ENCODE measurements at places on chromosomes 13 and 19. TPM values are rescaled to one million over a fixed set of nuclear protein-coding genes. Genes with fewer than 3 reads are reported as not detected.
A peak's percentile ranks its signal among the peaks of the same experiment; 100 is the strongest.

Gene ZNF543
- 10.5 TPM for total RNA-seq

Gene DNAJC15
- total RNA-seq: 18.5 TPM

Gene ZNF556
- under 0.01 TPM for total RNA-seq

Gene ACP7
- total RNA-seq: not detected

Gene LILRB3
- total RNA-seq: not detected

Gene CFAP97D2
- not detected for total RNA-seq

Gene POU2F2
- 0.17 TPM for total RNA-seq

Gene PTH2
- total RNA-seq: not detected

Gene LRRC8E
- total RNA-seq: 2.6 TPM

Gene BCAM
- total RNA-seq: 20.3 TPM

Gene NLRP11
- total RNA-seq: under 0.01 TPM

DNA sequence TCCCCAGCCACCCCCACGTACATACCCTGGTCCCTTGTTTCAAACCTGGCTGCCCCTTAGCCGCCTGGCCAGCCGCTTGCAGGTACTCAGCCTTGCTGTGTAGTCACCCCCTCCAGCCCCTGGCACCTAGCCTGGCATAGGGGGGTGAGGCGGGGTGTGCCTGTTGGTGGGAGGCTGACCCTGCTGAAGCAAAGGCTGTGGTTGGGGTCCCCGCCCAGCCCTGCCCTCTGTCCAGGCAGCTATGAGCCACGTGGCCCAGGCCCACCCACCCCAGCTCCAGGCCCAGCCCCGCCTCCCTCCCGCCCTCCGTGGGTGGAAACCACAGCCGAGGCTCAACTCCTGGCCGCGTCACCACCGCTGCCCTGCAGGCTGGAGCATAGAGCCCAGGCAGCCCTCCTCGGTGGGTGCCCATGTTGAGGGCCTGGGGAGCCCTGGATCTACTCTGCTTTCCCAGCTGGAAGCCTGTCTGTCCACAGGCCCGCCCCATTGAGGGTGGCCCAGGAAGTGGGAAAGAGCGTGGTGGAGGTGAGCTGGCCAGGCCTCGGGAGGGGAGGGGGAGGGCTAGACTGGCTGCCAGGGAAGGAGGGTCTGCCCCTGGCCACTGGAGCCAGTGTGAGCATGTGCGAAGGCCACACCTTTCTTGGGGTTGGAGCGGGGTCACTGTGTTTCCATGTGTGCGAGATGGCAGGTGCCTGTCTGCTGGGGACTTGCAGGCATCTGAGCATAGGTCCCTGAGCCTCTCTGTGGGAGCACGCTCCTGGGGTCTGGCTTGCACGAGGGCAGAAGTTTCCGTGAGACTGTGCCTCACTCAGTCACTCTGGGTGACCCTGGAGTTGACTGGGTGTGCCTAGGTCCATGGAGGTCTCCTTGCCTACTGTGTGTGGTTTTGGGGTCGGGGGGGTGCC is 31.0 kb downstream of the PAK4 start:
- H3K27ac ChIP-seq: no peak overlapping the region
- H3K4me3 ChIP-seq: no peak overlapping the region
- peaks cover 2% of the 10 kb centered on the region for H3K36me3 ChIP-seq
- no peaks in the 10 kb centered on the region for H3K27me3 ChIP-seq
- peak; percentile 55 for DNase-seq

GRCh38 chr19:50889638-50890037 is 16.4 kb downstream of the KLK2 start:
- H3K27me3 ChIP-seq: no peaks in the 10 kb centered on the region
- DNase-seq: no peak
- no peak overlapping the region for H3K4me3 ChIP-seq
- no peaks in the 10 kb centered on the region for H3K4me1 ChIP-seq
- no peak overlapping the region for H3K27ac ChIP-seq

GRCh38 chr19:48870048-48870447 is 1.6 kb upstream of the PLEKHA4 start:
- DNase-seq: no peak
- H3K4me3 ChIP-seq: no peak overlapping the region
- H3K36me3 ChIP-seq: peaks cover 19% of the 10 kb centered on the region

DNA sequence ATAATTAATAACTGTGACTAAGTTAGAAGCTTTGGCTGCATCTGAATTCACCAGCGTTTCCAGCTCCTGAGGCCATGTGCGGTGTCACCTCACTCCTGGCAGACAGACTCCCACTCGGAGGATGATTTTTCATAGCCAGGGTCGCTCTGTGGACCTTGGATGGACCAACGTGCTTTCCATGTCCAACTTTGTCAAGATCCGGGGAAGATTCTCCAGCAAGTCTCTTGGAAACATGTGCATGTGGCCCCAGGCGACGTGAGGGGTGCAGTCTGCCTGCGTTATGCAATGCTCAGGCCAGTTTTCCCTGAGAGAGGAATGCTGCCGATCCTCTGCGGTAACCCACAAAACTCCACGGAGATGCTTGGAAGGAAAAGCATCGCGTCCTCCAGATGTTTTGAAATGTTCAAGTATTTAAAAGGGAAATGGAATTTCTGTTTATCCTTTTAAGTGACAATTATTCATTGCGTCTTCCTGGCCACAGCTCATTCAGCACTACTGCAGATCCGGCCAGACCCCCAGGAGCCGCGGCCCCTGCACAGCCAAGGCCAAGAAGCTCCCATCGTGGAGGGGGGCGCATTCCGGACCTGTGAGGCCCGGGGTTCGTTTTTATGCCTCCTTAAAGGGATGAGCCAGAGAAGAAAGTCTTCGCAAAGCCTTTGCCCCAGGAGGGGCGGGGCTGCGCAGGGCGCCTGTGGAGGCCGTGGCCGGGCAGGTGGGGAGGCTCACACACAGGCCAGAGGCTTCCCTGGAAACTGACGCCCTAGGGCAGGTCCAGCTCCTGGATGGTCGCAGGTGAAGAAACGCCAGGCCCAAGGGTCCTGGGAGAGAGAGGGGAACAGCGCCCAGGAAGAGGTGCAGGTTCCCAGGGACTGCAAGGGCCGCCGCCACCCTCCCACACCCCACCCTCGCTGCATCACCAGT is 46.0 kb downstream of the C13orf46 start:
- H3K36me3 ChIP-seq: no peaks in the 10 kb centered on the region
- H3K4me1 ChIP-seq: peaks cover 32% of the 10 kb centered on the region
- H3K27ac ChIP-seq: peak overlapping the region; percentile 89
- no peaks in the 10 kb centered on the region for H3K27me3 ChIP-seq
- DNase-seq: peak; percentile 90

GRCh38 chr19:32066056-32066455 is 279.4 kb upstream of the ZNF507 start:
- DNase-seq: no peak
- no peak overlapping the region for H3K4me3 ChIP-seq
- H3K4me1 ChIP-seq: no peaks in the 10 kb centered on the region
- no peaks in the 10 kb centered on the region for H3K36me3 ChIP-seq
- no peaks in the 10 kb centered on the region for H3K27me3 ChIP-seq
- H3K27ac ChIP-seq: no peak overlapping the region

DNA sequence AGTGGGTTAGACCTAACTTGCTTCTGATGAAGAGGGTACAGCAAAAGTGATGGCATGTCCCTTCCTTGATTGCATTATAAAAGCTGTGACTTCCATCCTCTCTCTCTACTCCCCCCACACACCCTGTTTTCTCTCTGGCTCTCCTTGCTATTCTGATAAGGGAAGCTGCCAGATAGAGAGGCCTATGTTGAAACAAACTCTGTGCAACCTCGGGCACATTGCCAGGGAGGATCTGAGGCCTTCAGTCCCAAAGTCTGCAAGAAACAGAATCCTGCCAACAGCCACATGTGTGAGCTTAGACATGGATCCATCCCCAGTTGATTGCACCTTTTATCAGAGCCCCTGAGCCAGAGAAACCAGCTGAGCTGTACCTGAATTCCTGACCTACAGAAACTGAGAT is 44.8 kb upstream of the ARGLU1 start:
- DNase-seq: no peak
- no peaks in the 10 kb centered on the region for H3K36me3 ChIP-seq
- H3K4me1 ChIP-seq: no peaks in the 10 kb centered on the region
- H3K4me3 ChIP-seq: no peak overlapping the region
- no peaks in the 10 kb centered on the region for H3K27me3 ChIP-seq

GRCh38 chr13:113489171-113489548 is 1.4 kb downstream of the DCUN1D2 start:
- DNase-seq: peak; percentile 29
- peaks cover 3% of the 10 kb centered on the region for H3K36me3 ChIP-seq
- peak overlapping the region; percentile 84 for H3K4me3 ChIP-seq
- H3K4me1 ChIP-seq: peaks cover 17% of the 10 kb centered on the region
- H3K27ac ChIP-seq: peak overlapping the region; percentile 42
- H3K27me3 ChIP-seq: no peaks in the 10 kb centered on the region

DNA sequence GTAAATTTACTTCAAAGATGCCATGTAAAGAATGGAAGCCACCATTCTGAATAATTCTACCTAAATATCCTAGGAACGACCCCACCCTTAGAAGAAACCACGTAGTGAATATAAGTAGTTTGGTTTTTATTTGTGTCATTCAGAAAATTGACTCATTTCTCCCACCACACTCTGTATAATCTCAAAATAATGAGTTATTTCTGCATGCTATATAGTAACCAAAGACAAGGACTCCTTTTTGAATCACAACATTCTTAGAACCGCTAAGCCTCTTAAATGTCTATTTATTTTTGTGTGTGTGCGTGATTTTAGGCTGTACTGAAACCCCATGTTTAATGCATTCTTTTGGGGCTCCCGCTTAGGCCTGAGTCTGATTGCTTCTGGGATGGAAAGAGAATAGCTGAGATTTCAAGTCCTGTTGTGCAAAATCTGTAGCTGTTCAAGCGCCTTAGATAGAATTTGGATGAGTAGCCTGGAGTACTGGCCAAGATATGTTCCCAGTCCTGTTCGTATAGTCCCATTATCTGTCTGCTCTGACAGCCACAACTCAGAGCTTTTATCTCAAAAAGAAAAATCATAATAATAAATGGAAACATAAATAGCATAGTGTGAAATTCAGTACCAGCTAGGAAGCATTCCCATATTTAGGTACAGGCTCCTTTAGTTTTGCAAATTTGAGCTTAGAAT is 532.4 kb upstream of the NBEA start:
- DNase-seq: no peak
- H3K4me3 ChIP-seq: no peak overlapping the region
- no peaks in the 10 kb centered on the region for H3K4me1 ChIP-seq
- no peaks in the 10 kb centered on the region for H3K27me3 ChIP-seq
- H3K36me3 ChIP-seq: no peaks in the 10 kb centered on the region
- no peak overlapping the region for H3K27ac ChIP-seq

- H3K36me3 ChIP-seq: no peaks in the 10 kb centered on the region
- peak; percentile 27 for DNase-seq
- H3K4me3 ChIP-seq: no peak overlapping the region
- H3K27ac ChIP-seq: no peak overlapping the region
- H3K4me1 ChIP-seq: no peaks in the 10 kb centered on the region
Measured at GRCh38 chr19:19423322-19423721, 17.8 kb downstream of the GATAD2A start.

DNA sequence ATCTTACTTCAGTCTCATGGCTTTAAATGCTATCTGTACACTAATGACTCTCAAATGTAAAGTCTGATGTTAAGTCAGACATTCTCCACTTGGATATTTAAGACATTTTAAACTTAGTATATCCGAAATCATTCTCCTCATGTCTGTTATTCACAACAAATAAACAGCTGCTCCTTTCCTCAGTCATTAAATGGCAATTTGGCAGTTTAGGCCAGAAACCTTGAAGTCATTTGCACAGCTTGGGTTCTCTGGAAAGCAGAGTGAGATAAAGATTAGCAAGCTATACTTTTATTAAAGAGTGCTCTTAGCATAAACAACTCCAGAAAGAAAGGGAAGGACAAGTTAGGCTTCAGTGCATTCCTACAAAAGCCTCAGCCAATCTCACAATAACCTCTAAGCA is 53.7 kb downstream of the DNAJC15 start:
- H3K4me3 ChIP-seq: no peak overlapping the region
- H3K4me1 ChIP-seq: no peaks in the 10 kb centered on the region
- no peaks in the 10 kb centered on the region for H3K36me3 ChIP-seq
- no peak for DNase-seq
- no peaks in the 10 kb centered on the region for H3K27me3 ChIP-seq

- no peak overlapping the region for H3K27ac ChIP-seq
- H3K4me1 ChIP-seq: no peaks in the 10 kb centered on the region
- peak; percentile 11 for DNase-seq
Measured at GRCh38 chr13:96768524-96768923, 225.8 kb downstream of the OXGR1 start.

- H3K4me3 ChIP-seq: no peak overlapping the region
- H3K27ac ChIP-seq: no peak overlapping the region
- peak; percentile 29 for DNase-seq
- H3K4me1 ChIP-seq: no peaks in the 10 kb centered on the region
- H3K36me3 ChIP-seq: peaks cover 16% of the 10 kb centered on the region
- H3K27me3 ChIP-seq: no peaks in the 10 kb centered on the region
Measured at GRCh38 chr19:52034051-52034728, 6.0 kb upstream of the ZNF614 start.

GRCh38 chr19:54462655-54463530 is 685 bp downstream of the LENG9 start:
- H3K4me3 ChIP-seq: peak overlapping the region; percentile 37
- H3K27ac ChIP-seq: peak overlapping the region; percentile 96
- H3K27me3 ChIP-seq: no peaks in the 10 kb centered on the region
- peak; percentile 70 for DNase-seq

- H3K4me1 ChIP-seq: no peaks in the 10 kb centered on the region
- no peak overlapping the region for H3K27ac ChIP-seq
- DNase-seq: no peak
- H3K27me3 ChIP-seq: no peaks in the 10 kb centered on the region
- H3K4me3 ChIP-seq: no peak overlapping the region
- peaks cover 47% of the 10 kb centered on the region for H3K36me3 ChIP-seq
Measured at GRCh38 chr19:5214902-5215301, 125.7 kb downstream of the PTPRS start.

- no peaks in the 10 kb centered on the region for H3K4me1 ChIP-seq
- no peak overlapping the region for H3K27ac ChIP-seq
- no peaks in the 10 kb centered on the region for H3K36me3 ChIP-seq
- H3K4me3 ChIP-seq: no peak overlapping the region
Measured at GRCh38 chr19:50932018-50932689, 20.7 kb downstream of the KLK5 start.
